ENCODE measurements at places on chromosomes 7 and 10. TPM values are rescaled to one million over a fixed set of nuclear protein-coding genes. Genes with fewer than 3 reads are reported as not detected.

The MINDY4 gene
- total RNA-seq: 1.1 TPM

DNA sequence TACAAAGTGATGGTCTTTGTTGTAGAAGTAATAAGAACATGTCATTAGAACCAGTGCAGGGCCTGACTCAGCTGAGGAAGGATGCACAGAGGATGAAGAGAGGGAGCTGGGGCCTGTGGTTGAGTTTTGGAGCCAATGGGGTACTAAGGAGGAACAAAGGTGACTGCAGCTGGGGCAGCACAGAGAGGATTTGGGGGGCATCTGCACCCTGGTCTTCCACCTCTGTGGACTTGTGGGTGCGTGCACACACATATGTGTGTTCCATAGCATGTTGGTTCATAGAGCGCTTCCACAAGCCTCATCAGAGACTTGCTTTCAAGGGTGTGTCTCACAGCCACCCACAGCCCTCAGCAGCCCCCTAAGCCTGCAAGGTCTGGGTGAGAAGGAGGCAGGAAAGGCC lies 650.3 kb upstream of the MGMT start:
- no peaks in the 10 kb centered on the region for H3K27me3 ChIP-seq
- H3K27ac ChIP-seq: no peak overlapping the region
- no peak for DNase-seq
- no peaks in the 10 kb centered on the region for H3K4me1 ChIP-seq
- H3K36me3 ChIP-seq: no peaks in the 10 kb centered on the region

- DNase-seq: no peak
- peaks cover 4% of the 10 kb centered on the region for H3K36me3 ChIP-seq
- H3K27ac ChIP-seq: no peak overlapping the region
- no peaks in the 10 kb centered on the region for H3K27me3 ChIP-seq
Observed at GRCh38 chr7:5692112-5692844, 89.2 kb downstream of the RNF216 start.

DNA sequence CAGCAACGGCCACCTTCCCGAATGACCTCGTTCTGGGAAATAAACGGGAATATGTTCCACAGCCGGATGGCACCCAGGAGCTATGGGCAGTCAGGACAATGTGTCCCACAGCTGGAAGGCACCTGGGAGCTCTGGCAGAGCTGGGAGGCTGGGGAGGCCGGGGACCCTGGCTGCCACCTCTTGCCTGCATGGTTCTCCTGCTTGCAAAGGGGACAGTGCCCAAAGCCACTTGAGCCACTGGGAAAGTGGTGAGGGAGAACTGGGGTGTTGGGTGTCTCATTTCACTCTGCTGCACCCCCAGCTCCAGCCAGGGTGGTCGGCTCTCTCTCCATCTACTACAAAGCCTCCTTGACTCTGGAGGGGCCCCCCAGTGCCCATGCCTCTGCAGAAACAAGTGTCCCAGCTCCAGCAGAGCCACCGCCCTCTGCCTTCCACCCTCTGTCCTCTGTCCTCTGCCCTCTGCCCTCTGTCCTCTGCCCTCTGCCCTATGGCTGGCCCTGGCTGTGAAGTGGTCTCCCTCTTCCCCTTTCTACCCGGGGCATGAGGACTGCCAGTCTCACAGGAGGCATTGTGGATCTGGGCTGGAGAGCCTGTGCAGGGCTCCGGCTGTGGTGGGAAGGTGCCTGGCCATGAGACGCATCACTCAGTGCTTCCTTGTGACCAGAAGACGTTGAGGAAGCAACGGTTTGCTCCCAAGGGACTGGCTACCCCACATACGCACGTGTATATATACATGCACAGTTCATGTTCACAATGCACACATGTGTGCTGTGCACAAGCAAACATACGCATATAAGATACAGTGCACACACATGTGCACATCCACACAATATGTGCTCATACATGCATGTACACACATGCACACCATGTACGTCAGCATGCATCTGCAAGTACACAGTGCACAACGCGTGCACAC lies 21.5 kb upstream of the INPP5A start:
- H3K27ac ChIP-seq: no peak overlapping the region
- DNase-seq: no peak
- H3K4me3 ChIP-seq: no peak overlapping the region

DNA sequence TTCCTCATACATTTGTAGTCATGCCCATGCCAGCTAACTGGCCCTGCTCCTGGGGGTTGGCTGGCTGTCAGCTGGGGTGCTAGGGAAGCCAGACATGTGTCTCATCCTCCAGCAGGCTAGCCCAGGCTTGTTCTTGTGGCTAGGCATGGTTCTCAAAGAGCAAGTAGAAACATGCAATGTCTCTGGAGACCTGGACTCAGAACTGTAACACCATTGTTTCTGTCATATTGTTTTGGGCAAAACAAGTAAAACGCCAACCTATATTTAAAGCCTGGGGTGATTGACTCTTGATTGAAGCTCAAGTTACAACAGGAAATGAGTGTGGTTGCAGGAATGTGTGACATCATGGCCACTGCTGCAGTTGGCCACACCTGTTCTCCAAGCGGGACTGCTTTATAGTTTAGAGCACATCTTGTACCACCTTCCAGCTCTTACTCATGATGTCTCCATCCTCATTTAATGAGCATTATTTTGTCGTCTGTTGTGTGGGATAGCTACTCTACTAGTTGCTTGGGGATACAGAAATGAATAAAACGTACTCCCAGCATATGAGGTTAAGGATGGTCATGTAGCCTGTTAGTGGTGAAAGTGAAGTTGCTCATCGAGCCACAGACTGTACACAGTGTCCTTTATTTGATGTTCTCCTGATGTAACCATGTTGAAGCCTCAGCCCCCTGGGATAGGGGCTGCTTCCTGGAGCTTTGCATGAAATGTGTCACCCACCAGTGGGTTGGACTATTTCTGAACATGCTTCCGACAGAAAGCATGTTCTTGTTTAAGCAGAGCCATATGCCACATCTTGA lies 168.4 kb downstream of the SORCS3 start:
- no peak overlapping the region for H3K4me3 ChIP-seq
- H3K36me3 ChIP-seq: no peaks in the 10 kb centered on the region
- no peaks in the 10 kb centered on the region for H3K27me3 ChIP-seq
- no peaks in the 10 kb centered on the region for H3K4me1 ChIP-seq
- no peak overlapping the region for H3K27ac ChIP-seq

- no peak for DNase-seq
- no peaks in the 10 kb centered on the region for H3K36me3 ChIP-seq
- H3K27ac ChIP-seq: no peak overlapping the region
- H3K27me3 ChIP-seq: no peaks in the 10 kb centered on the region
- no peak overlapping the region for H3K4me3 ChIP-seq
Observed at GRCh38 chr7:42883950-42884349, 27.9 kb downstream of the C7orf25 start.

The GFRA1 gene
- total RNA-seq: not detected

The NRP1 gene
- total RNA-seq: 1.5 TPM

- no peaks in the 10 kb centered on the region for H3K4me1 ChIP-seq
- no peak overlapping the region for H3K27ac ChIP-seq
- H3K4me3 ChIP-seq: no peak overlapping the region
- DNase-seq: no peak
- peaks cover 8% of the 10 kb centered on the region for H3K27me3 ChIP-seq
Observed at GRCh38 chr10:43890124-43890523, 241.4 kb upstream of the ZNF32 start.

- H3K27me3 ChIP-seq: no peaks in the 10 kb centered on the region
- H3K4me3 ChIP-seq: no peak overlapping the region
- H3K4me1 ChIP-seq: no peaks in the 10 kb centered on the region
- DNase-seq: no peak
Observed at GRCh38 chr10:4947635-4948596, 15.3 kb upstream of the AKR1C1 start.

DNA sequence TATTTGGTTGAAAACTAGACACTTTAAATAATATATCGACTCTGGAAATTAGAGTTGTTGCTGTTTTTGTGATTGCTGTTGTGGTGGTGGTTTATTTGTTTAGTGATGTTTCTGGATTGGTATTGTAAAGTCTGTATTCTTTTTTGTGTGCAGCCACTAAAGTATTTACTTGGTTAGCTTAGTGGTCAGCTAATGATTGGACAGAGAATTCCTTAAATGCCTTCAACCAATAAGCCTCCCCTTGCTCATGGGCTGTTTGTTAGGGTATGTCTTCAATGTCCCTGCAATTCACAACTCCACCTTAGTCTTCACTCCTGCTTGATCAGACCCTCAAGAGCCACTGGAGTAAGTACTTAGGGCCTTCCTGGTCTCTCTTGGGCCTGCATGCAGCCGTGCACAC lies 71.0 kb downstream of the PAXIP1 start:
- H3K4me3 ChIP-seq: no peak overlapping the region
- no peak for DNase-seq
- H3K4me1 ChIP-seq: peaks cover 13% of the 10 kb centered on the region
- H3K36me3 ChIP-seq: no peaks in the 10 kb centered on the region
- H3K27ac ChIP-seq: no peak overlapping the region

GRCh38 chr10:34171957-34172527 lies 643.1 kb downstream of the PARD3 start:
- no peak for DNase-seq
- H3K27ac ChIP-seq: no peak overlapping the region
- H3K36me3 ChIP-seq: no peaks in the 10 kb centered on the region
- peaks cover 2% of the 10 kb centered on the region for H3K27me3 ChIP-seq
- H3K4me3 ChIP-seq: no peak overlapping the region

DNA sequence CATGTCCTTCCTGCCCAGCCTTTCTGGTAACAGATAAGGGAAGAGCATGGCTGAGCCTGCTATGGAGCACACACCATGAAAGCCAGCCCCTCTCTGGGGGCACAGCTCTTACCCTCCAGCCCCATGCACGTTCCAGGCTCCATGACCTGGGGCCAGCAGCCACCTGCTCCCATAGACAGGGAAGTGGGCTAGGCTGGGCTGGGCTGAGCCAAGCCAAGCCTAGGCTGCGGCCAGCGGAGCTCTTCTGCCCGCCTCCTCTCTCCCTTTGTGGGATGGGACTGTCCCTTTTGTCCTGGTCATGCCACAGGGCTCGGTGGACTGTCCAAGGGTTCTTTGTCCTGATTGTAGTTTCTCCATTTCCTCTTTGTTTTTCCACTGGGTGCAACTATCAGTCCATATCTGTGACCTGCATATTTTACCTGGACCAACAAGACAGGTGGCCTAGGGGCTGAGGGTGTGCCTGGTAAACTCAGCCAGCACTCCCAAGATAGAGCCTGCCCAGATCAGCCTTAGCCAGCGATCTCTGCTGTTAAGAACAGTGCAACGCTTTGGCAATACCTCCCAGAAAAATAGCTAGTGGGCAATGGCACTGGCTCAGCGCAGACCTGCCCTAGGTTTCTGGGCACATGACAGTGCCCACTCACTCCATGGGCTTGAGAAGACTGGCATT lies 97.2 kb upstream of the BTBD16 start:
- H3K27me3 ChIP-seq: no peaks in the 10 kb centered on the region
- no peaks in the 10 kb centered on the region for H3K36me3 ChIP-seq
- no peaks in the 10 kb centered on the region for H3K4me1 ChIP-seq

GRCh38 chr7:8379264-8379663 lies 54.1 kb upstream of the NXPH1 start:
- H3K4me1 ChIP-seq: no peaks in the 10 kb centered on the region
- peaks cover 2% of the 10 kb centered on the region for H3K27me3 ChIP-seq
- no peaks in the 10 kb centered on the region for H3K36me3 ChIP-seq
- no peak overlapping the region for H3K27ac ChIP-seq
- no peak overlapping the region for H3K4me3 ChIP-seq

- no peaks in the 10 kb centered on the region for H3K27me3 ChIP-seq
- H3K4me3 ChIP-seq: no peak overlapping the region
- no peak for DNase-seq
- H3K36me3 ChIP-seq: peaks cover 8% of the 10 kb centered on the region
Observed at GRCh38 chr7:93352881-93353280, 120.7 kb downstream of the VPS50 start.

- H3K4me3 ChIP-seq: no peak overlapping the region
- H3K4me1 ChIP-seq: no peaks in the 10 kb centered on the region
- no peaks in the 10 kb centered on the region for H3K36me3 ChIP-seq
- H3K27me3 ChIP-seq: no peaks in the 10 kb centered on the region
- no peak for DNase-seq
- no peak overlapping the region for H3K27ac ChIP-seq
Observed at GRCh38 chr7:50771120-50772002, 11.3 kb downstream of the GRB10 start.

DNA sequence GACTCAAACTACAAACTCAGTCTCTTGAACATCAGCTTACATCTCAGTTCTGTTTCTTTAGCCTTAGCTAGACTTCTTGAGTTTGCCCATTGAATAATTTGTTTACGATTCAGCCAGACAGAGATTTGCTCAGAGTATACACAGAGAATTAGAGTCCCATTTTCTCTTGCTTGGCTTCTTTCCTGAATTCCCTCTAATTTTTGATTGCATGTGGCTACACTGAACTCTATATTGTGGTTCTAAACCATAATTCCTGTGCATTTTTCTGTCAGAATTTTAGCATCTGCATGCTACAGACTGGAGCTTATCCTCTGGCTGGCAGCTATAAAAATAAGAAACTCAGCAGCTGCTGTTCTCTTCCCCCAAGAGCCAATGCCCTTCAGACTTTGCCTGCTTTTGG lies 354.9 kb downstream of the MDFIC start:
- H3K36me3 ChIP-seq: no peaks in the 10 kb centered on the region
- no peak for DNase-seq
- no peak overlapping the region for H3K4me3 ChIP-seq
- H3K27ac ChIP-seq: no peak overlapping the region

GRCh38 chr10:86684331-86685097 lies 16.2 kb downstream of the LDB3 start:
- H3K36me3 ChIP-seq: no peaks in the 10 kb centered on the region
- H3K27me3 ChIP-seq: no peaks in the 10 kb centered on the region
- no peak overlapping the region for H3K27ac ChIP-seq

GRCh38 chr10:44070282-44070681 lies 314.6 kb downstream of the CXCL12 start:
- H3K27ac ChIP-seq: no peak overlapping the region
- no peaks in the 10 kb centered on the region for H3K36me3 ChIP-seq
- H3K27me3 ChIP-seq: no peaks in the 10 kb centered on the region
- H3K4me3 ChIP-seq: no peak overlapping the region
- DNase-seq: no peak
- no peaks in the 10 kb centered on the region for H3K4me1 ChIP-seq

The MLXIPL gene
- total RNA-seq: not detected

The SMKR1 gene
- 9.7 TPM for total RNA-seq

The C10orf88 gene
- total RNA-seq: 7.2 TPM

DNA sequence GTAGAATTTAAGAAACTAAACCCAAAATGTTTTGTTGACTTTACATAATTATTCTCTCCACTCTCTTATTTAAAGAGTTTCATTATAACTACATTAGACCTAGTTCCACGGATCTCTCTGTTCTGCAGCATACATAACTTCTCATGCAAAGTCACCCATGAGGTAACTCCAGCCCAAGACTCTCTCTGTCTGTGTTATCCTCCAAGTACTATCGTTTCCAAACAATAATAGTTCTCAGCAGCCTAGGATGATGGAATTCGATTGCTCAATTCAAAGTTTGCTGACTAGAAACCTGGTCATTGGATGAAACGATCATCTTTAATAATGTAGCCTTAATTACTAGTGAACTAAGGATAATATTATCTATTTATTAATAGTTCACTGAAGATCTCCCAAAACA lies 203.1 kb upstream of the PTN start:
- DNase-seq: no peak
- no peaks in the 10 kb centered on the region for H3K4me1 ChIP-seq
- H3K27me3 ChIP-seq: no peaks in the 10 kb centered on the region
- no peak overlapping the region for H3K27ac ChIP-seq
- H3K36me3 ChIP-seq: no peaks in the 10 kb centered on the region
